ENCODE measurements at places on chromosomes 16 and 17.

DNA sequence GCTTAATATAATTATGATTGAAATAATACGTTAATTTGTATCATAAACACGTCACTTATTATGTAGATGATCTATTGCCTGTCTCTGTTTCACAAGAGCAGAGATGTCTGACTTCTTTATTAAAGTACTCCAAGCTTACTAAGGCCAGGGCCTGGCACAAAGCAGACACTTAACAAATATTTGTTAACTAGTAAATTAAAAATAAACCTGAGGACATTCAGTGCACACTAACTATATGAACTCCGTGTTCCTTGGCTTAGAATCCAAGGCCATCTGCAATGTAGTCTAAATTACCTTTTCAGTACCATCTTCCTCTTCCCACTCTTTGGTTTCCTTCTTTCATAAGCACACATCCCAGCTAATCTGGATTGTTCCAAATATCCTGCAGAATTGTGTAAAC, 210.8 kb upstream of the SOX9 start:
- DNase-seq = no peak

DNA sequence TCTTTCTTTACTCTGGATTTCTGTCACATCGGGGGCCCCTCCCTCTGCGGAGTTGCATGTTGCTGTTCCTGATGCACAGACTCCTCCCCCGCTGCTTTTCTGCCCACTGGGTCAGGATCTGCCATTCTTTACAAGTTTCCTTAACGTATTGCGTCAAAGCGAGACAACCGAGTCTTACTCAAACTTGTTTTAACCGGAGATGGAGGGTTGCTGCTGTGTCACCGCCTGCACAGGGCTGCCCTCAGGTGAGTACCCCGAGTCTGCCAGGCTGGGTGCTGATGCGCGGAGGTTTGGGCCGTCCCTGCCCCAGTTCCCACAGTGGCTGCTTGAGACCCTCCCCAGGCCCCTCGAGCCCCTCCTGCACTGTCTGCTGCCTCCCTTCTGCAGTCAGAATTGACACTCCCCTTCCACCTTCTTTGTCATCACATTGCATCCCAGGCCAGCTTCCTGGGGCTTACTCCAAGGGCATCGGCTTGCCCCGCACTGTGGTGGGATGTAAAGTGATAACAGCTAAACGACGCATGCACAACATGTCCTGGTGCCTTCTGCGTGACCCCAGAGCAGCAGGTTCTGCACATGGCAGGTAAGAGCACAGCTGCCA, 19.3 kb downstream of the CARHSP1 start:
- DNase-seq = no peak

DNA sequence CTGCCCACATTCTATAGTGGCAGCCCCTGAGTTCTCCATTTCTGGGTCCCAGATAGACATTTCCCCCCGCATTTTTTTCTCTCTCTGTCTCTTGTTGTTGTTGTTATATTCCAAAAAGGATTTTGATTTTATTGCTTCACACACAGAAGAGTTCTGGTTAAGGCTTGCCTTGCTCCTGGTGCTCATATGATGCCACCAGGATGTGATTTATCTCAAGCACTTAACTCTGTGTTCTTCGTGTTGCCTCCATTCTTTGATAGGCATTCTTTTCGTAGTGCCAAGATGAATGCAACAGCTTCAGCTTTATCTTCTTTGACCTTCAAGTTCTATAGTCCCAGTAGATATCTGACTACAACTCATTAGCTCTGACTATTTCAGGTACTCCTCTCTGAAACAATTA, 9.1 kb downstream of the ITGA3 start:
- DNase-seq = no peak

GRCh38 chr17:27457360-27457715, 1.1 kb downstream of the KSR1 start:
- no peak for DNase-seq

DNA sequence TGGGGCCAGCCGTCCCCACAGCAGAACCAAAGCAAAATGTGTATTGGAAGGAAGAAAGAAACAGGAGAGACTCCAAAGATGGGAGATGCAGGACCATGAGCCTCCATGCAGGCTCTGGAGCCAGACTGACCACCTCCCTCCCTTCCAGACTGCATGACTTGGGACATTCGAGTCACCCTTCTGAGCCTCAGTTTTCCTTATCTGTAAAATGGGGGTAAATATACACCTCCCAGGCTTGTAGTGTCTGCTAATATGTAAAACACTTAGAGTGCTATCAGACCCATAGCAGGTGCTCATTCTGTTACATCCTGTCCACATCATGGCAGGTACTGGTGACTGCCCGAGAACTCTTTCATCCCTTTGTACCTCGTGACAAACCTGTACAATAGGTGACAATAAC, 370.8 kb downstream of the SNX29 start:
- DNase-seq = no peak

DNA sequence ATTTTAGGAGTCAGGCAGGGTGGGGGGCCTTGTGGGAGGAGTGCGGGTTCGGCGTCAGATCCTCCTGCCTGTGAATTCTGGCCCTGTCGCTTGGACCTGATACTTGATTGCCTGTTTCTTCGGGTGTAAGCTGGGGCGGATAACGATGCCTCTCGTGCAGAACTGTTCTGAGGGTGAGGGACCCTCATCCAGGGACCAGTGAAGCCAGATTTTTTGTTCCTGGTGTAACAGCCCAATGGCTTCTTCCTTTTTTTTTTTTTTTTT, 1.3 kb downstream of the TBCD start:
- DNase-seq = no peak

GRCh38 chr17:61413661-61414126, 14.1 kb downstream of the TBX2 start:
- DNase-seq = no peak

DNA sequence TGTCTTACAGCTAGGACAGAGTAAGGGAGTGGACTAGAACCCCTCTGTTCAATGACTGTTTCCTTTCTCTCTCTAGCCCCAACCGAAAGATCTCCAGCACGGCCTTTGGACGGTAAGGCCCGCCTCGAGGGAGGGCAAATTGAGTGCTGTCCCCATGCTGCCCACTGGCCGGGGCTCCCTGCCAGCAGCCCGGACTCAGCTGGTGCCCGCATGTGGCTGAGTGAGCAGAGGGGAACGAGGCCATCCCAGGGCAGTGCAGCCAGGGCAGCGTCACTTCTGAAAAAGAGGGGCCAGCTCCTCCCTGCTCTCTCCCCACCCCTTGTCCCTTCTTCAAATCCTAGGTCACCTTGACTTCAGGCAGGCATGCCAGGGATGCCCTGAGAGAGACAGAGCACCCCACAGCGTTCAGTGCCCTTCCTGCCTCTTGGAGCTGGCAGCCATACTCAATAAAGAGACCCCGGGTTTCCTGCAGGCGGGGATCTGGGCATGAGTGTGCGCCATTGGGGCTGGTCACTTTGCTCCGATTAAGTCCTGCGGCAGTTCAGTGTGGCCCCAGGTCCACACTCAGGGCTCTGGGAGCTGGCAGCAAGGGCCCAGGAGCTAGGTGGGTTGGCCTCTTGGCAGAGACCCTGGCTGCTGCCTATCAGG, 130.9 kb downstream of the RAB11FIP4 start:
- DNase-seq = no peak

Data from activated naive CD4-positive, alpha-beta T cell (primary cell).